ENCODE measurements at places on chromosomes 5 and 9.

DNA sequence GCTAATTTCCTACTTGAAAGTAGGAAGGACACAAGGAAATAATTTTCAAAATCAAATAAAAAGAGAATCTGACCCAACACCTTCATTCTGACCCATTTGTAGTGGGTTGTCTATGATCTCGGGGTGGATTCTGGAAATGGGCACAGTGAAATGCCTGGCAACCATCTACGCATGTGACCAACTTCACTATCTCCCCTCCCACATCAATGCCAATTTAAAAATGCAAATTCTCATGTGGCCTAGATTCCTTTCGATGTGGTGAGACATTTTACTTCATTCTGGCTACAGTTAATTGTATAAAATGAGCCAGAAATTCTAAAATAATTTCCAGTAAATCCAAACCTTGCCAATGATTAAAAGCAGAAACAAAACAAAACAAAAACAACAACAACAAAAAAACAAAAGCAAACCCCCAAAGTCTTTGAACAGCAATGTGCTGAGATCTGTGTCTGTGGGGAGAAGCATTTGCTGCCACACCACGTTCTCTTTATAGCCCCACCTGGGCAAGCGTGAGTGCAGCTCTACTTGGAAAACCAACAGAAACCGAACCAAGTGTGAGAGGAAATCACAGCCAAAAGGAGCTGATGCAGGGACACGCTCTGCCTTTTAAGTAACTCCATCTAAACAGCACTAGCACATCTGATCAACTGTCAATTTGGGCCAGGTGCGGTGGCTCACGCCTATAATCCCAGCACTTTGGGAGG is 59.0 kb downstream of the USP20 start:
- peak; percentile 62 for DNase-seq

DNA sequence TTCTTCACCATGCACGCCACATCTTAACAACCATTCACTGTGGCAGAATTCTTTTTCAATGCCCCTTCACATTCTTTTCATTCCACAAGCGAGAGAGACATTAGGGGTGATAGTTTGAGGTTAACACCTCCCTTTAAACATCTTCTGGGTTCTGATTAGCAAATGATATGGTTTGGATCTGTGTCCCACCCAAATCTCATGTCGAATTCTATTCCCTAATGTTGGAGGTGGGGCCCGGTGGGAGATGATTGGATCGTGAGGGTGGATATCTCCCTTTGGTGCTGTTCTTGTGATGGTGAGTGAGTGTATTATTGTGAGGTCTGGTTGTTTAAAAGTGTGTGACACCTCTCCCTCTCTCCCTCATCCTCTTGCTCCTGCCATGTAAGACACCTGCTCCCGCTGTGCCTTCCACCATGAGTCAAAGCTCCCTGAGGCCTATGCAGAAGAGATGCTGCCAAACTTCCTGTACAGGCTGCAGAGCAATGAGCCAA is 46.1 kb upstream of the RAI14 start:
- DNase-seq, result no peak

GRCh38 chr5:83740741-83741140 is 20.1 kb upstream of the HAPLN1 start:
- no peak for DNase-seq

DNA sequence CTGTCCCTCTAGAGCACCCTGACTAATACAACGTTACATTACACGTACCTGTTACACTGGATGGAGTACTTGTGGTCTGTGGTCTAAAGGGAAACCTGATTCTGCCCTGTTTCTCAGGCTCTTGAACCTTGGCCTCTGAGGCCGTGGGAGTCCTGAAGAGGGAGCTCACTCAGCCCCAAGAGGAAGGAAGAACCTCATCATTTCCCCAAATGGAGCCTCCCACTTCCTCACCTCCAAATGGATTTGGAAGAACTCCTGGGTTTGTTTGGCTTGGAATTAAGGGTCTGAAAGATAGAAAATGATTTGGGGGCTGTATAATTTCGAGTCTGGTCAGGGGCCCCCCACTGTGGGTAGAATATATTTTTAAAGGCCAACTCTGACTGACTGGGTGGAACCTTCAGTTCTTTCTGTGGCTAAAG is 200.2 kb downstream of the SEMA6A start:
- no peak for DNase-seq

DNA sequence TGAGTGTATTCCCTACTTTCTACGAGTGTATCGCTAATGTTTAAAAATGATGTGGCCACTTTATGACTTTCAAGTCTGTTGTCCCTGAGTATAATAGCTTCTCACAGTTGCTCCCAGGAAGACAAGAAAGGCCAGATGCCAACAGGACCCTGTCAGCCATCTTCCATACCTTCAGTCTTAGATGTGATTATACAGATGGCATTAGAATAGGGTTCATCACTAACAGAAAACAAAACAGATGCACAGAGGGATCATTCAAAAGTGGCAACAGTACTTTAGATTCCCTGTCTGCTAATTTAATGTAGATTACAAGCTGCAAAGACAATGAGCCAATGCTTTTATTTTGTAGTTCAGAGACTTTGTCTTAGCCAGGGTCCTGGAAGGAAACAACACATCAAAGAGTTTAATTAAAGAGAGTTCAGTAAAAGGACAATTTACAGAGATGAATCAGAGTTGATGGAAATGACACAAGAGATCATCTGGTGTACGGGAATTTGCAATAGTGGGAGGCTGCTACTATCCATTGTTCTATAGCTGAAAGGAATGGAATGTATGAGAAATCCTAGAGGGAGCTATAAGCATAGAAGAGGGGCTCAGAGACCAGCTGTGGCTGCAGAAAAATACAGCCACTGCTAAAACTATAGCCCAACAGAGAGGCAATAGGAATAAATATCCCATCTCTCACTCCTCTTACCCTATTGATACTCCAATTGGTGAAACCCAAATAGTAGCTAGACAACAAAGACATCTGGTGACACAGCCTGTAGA is 393.7 kb upstream of the SMC2 start:
- DNase-seq, result no peak

DNA sequence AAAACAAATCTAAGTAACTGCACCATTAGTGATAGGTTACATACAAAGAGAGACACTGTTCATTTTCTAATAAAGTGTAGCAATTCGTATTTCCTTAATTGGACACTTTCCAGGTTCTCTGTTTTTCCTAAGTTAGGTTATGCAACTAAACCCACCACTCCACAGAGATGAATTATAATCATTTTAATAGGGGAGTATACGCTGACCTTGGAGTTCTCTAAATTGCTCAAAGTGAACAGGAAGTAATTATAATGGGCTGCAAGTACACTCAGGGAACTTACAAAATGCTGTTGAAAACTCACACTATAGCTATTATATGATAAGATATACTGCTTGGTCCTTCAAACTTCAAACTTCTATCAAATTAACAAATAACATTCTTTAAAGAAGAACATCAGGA is 18.2 kb upstream of the ADCY2 start:
- DNase-seq, result no peak

- no peak for DNase-seq
These were observed 277.6 kb downstream of the TMEM38B start for GRCh38 chr9:105971986-105972385.
